ENCODE measurements at places on chromosomes 12 and 14. TPM values are rescaled to one million over a fixed set of nuclear protein-coding genes. Genes with fewer than 3 reads are reported as not detected.
A peak's percentile ranks its signal among the peaks of the same experiment; 100 is the strongest.

DNA sequence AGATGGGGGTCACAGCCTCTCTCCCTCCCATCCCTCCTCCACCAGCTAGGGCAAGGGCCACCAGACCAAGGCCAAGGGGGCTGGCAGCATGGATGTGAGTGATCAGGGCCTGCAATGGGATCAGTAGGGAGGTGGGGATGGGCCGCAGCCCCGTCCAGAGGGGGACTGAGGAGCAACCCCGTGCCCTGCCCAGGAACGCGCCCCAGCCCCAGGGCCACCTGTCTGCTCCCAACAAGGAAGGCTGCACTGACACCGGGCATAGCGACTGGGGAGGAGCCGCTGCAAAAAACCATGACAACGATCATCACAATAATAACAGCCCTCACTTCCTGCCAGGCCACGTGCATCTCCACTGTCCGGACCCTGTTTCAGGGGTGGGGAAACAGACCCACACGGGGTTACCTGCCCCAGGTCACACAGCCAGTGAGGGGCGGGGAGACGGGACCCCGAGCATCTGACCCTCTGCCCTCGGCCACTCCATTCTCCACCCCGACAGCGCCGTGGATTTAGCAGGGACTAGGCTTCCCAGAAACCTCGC is 24.3 kb downstream of the NCOR2 start:
- 0 out of 2 replicates have a peak, but pooled peaks cover 4% of the 10 kb centered on the region for H3K36me3 ChIP-seq
- no peaks in the 10 kb centered on the region for H3K27me3 ChIP-seq
- peak; percentile 70 for DNase-seq
- no peak overlapping the region for H3K27ac ChIP-seq
- peaks cover 57% of the 10 kb centered on the region for H3K4me1 ChIP-seq

GRCh38 chr12:7078163-7078562 is 14.1 kb downstream of the C1R start:
- no peak overlapping the region for H3K4me3 ChIP-seq
- no peaks in the 10 kb centered on the region for H3K27me3 ChIP-seq
- DNase-seq: peak; percentile 60
- no peaks in the 10 kb centered on the region for H3K4me1 ChIP-seq
- H3K36me3 ChIP-seq: no peaks in the 10 kb centered on the region

CD163L1 gene
- 34.4 TPM for total RNA-seq

IL31 gene
- not detected for total RNA-seq

GRCh38 chr12:91978143-91978542 is 167.5 kb downstream of the BTG1 start:
- no peak overlapping the region for H3K27ac ChIP-seq
- H3K4me3 ChIP-seq: no peak overlapping the region
- H3K4me1 ChIP-seq: no peaks in the 10 kb centered on the region
- no peaks in the 10 kb centered on the region for H3K36me3 ChIP-seq

DNA sequence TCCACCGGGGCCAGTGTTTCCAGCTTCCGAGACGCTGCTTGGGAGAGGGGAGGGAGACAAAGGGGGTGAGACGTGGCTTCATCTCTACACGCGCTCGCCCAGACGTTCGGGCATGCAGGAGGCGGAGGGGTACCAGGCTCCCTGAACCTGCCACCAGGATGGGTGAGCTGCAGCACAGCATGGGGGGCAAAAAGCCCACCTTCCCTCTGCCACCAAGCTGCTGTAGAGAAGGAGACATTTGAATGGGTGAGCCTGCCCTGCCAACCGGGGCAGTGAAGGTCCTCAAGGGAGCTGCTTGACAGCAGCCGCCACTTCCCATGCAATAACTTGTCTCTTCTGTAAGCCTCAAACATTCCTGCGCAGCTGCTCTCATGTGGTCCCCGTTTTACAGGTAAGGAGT is 78.4 kb upstream of the DICER1 start:
- peaks cover 99% of the 10 kb centered on the region for H3K4me1 ChIP-seq
- no peaks in the 10 kb centered on the region for H3K27me3 ChIP-seq
- H3K4me3 ChIP-seq: peak overlapping the region; percentile 23
- H3K36me3 ChIP-seq: no peaks in the 10 kb centered on the region
- peak overlapping the region; percentile 97 for H3K27ac ChIP-seq

MDGA2 gene
- total RNA-seq: not detected

GARIN6 gene
- not detected for total RNA-seq

DNA sequence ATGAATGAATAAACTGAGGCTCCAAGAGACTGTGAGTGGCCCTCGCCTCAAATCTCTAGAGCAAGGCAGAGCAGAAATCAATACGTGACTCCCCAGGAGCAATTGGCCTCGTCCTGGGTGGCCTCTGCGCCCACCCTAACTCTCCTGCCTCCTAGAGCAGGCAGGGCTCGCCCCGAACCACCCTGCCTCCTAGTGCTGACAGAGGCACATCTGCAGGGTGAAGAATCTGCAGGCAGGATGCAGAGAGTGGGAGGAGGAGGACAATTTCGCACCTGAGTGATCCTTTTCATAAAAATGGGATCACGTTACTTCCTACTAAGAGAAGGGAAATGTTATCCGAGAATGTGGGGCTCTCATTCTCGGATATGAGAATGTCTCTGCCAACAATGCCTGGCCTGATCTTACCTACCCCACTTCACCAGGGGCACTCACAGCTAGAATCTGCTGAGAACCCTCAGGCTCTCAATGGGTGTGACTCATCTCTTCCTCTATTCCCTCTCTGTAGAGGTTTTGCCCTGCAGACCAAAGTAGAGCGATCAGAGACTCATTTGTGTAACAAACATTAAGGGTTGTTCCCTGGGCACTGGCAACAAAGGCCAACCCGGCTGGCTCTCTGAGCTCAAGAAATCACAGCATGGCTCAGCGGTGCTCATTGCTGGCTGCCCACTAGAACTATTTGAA is 61.7 kb upstream of the BCL2L14 start:
- H3K4me3 ChIP-seq: no peak overlapping the region
- DNase-seq: no peak
- H3K36me3 ChIP-seq: no peaks in the 10 kb centered on the region
- peaks cover 10% of the 10 kb centered on the region for H3K4me1 ChIP-seq
- H3K27me3 ChIP-seq: no peaks in the 10 kb centered on the region

DNA sequence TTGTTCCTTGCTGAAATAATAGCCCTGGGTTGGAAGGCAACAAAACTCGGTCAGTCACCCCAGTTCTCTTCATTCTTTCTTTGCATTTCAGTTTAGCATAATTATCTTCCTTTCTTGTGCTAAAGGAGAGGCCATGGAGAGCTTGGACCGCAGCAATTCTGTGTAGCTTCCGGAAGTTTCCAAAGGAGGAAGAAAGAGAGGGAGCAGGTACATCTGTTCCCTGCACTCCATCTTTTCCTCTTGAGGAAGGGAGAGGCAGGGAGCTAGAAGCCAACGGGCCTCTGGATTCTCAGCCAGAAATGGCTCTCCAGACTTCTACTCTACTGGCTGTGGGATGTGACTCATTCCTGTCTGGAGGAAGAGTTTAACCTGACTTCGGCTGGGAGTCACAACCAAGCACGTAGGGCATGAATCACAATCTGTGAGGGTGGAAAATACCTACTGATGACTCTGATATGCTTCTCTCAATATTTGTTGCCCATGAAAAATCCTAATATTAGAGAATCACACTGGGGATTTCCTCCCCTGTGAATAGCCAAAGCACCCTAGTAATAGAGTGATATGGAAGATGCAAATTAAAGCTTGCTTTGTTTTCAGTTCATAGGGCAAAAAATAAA is 17.0 kb downstream of the ANO6 start:
- no peaks in the 10 kb centered on the region for H3K36me3 ChIP-seq

WDR20 gene
- 16.9 TPM for total RNA-seq

GRCh38 chr14:59332727-59333126 is 132.5 kb downstream of the GPR135 start:
- peaks cover 4% of the 10 kb centered on the region for H3K4me1 ChIP-seq
- DNase-seq: no peak
- H3K27ac ChIP-seq: no peak overlapping the region
- H3K36me3 ChIP-seq: no peaks in the 10 kb centered on the region
- no peak overlapping the region for H3K4me3 ChIP-seq

GRCh38 chr12:57869298-57869926 is 22.9 kb upstream of the CTDSP2 start:
- H3K4me3 ChIP-seq: no peak overlapping the region
- DNase-seq: no peak
- H3K4me1 ChIP-seq: peaks cover 9% of the 10 kb centered on the region
- H3K27ac ChIP-seq: no peak overlapping the region
- H3K27me3 ChIP-seq: no peaks in the 10 kb centered on the region

- no peak overlapping the region for H3K4me3 ChIP-seq
- no peaks in the 10 kb centered on the region for H3K27me3 ChIP-seq
- H3K36me3 ChIP-seq: no peaks in the 10 kb centered on the region
- no peak overlapping the region for H3K27ac ChIP-seq
- DNase-seq: no peak
- no peaks in the 10 kb centered on the region for H3K4me1 ChIP-seq
Observed at GRCh38 chr14:44586910-44587309, 79.8 kb upstream of the FSCB start.

DNA sequence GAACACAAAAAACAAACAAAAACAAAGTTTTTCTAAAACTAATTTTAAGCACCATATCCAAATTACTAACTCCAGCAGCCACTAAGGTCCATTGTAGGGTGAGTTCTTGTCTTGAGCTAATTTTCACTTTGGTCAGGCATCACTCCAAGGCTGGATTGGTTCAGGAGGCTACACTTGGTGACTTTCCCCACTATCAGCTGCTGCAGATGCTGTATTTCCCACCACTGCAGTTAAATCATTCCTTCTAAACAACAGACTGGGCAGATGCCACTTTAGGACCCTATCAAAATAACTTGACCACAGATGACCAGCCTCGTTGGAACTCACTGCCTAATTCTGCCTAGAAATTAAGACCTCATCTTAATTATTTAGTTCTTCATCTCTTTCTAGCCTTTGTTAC is 140.5 kb downstream of the SLC16A7 start:
- H3K27ac ChIP-seq: no peak overlapping the region
- peaks cover 13% of the 10 kb centered on the region for H3K4me1 ChIP-seq
- no peaks in the 10 kb centered on the region for H3K36me3 ChIP-seq
- H3K27me3 ChIP-seq: no peaks in the 10 kb centered on the region
- no peak for DNase-seq

DNA sequence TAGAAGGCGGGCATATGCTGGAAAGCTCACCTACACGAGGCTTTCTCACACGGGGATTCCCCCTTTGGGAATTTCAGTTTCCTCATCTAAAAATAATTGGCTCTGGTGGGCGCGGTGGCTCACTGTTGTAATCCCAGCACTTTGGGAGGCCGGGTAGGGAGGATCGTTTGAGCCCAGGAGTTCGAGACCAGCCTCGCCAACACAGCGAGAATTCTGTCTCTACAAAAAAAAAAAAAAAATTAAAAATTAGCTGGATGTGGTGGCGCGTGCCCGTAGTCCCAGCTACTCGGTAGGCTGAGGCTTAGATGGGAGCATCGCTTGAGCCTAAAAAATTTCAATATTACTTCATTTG is 400 bp upstream of the NDUFA12 start:
- H3K27me3 ChIP-seq: no peaks in the 10 kb centered on the region
- H3K4me3 ChIP-seq: peak overlapping the region; percentile 96
- DNase-seq: no peak
- peaks cover 36% of the 10 kb centered on the region for H3K4me1 ChIP-seq
- H3K36me3 ChIP-seq: peaks cover 20% of the 10 kb centered on the region
- H3K27ac ChIP-seq: no peak overlapping the region

GRCh38 chr12:537772-538171 is 78.0 kb downstream of the B4GALNT3 start:
- no peak overlapping the region for H3K27ac ChIP-seq
- no peaks in the 10 kb centered on the region for H3K27me3 ChIP-seq
- no peaks in the 10 kb centered on the region for H3K36me3 ChIP-seq
- no peaks in the 10 kb centered on the region for H3K4me1 ChIP-seq
- no peak for DNase-seq
